Adipocyte (in vitro differentiated cells): ENCODE measurements at places on chromosomes 11 and 22.

- DNase-seq = no peak
Observed at GRCh38 chr11:119976805-119977560, 160.9 kb downstream of the TRIM29 start.

DNA sequence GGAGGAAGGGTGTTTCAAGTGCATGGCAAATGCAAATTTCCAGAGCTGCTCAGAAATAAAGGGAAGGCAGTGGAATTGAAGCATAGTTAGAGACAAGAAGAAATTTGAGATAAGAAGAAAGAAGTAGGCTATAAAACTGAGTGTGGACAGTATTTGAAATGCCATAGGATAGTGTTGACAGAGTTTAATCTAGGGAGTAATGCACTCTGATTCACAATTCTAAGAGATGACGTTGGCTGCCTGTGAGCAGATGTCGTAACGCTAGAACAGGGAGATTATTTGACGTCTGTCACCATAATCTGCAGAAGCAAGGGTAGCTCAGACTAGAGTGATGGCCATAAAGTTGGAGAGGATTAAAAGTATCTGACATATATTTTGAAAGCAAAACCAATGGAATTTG, 389.9 kb upstream of the KIRREL3 start:
- DNase-seq = no peak

- no peak for DNase-seq
Observed at GRCh38 chr11:118417801-118418200, 16.4 kb downstream of the ATP5MG start.

DNA sequence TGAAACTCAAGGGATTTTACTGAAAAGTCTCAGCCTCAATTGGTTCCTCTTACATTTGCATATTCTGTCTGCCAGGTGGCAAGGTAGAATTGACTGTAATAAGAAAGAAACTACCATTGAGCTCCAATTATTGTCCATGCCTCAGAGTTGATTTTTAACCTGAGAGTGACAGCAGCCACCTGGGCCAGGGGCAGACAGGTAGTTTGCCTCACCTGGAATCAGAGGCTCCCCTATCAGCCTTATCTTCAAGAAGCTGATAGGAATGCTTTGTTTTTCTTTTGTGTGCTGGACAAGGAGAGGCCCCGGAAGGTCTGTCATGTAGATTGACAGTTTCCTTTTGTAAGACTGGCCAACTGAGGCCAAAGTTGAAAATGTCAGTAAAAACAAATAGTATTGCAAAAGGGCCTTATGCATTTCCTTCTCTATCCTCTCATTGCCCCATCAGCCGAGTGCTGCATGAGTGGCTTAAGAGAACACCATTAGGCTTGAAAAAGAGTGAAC, 34.1 kb downstream of the CD44 start:
- DNase-seq = peak; percentile 76

DNA sequence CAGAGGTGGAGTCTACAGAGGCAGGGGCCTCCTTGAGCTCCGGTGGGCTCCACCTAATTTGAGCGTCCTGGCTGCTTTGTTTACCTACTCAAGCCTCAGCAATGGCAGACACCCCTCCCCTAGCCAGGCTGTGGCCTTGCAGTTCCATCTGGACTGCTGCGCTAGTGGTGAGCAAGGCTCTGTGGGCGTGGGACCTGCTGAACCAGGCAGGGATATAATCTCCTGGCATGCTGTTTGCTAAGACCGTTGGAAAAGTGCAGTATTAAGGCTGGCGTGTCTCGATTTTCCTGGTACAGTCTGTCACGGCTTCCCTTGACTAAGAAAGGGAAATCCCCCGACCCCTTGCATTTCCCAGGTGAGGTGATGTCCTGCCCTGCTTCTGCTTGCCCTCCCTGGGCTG, 77.7 kb downstream of the GDPD4 start:
- no peak for DNase-seq

GRCh38 chr11:1875093-1875850, 16.4 kb downstream of the PRR33 start:
- DNase-seq = no peak

DNA sequence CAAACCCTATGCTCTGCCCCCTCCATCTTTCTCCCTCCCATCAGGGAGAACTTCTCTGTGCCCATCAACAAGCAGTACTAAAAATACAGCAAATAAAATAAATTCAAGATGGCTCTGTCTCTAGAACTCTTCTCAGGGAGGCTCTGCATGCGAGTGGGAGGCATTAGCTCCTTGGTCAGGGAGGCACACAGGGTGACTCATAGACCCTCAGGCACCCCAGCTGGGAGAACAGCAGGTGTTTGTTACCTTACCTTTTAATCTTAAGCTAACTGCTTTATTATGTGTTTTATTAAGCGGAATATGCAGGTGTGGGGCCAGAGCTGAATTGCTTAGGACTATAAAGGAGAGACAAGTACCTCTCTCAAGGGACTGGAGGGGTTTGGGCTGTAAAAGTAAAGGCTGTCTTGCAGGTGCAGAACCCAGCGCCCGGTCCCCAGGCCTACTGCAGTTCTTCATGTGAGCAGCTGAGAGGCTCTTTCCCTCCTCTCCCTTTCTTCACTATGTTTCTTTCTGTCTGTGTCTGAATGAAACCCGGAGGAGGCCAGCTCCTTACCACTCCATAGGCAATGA, 20.8 kb downstream of the CSNK2A3 start:
- DNase-seq = no peak
